ENCODE measurements at places on chromosomes 2 and 18.

GRCh38 chr2:120798567-120799247 is 63.0 kb downstream of the GLI2 start:
- no peak for DNase-seq

DNA sequence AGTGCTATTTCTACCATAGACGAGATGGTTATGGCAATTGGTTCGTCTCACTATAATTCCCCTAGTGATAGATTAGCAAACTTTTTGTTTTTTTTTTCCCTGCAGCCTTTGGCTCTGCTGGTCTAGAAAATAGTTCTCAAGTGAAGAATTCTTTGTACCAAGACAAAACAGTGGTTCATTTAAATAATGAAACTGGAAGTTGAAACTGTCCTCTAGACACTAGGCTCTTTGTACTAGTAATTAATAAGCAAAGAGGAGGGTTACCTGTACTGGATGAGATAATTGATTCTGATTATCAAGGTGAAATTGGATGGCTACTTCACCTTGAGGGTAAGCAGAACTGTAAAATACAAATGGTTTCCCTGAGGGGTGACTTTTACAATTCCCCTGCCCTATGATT is 156.9 kb upstream of the DCC start:
- no peak for DNase-seq

DNA sequence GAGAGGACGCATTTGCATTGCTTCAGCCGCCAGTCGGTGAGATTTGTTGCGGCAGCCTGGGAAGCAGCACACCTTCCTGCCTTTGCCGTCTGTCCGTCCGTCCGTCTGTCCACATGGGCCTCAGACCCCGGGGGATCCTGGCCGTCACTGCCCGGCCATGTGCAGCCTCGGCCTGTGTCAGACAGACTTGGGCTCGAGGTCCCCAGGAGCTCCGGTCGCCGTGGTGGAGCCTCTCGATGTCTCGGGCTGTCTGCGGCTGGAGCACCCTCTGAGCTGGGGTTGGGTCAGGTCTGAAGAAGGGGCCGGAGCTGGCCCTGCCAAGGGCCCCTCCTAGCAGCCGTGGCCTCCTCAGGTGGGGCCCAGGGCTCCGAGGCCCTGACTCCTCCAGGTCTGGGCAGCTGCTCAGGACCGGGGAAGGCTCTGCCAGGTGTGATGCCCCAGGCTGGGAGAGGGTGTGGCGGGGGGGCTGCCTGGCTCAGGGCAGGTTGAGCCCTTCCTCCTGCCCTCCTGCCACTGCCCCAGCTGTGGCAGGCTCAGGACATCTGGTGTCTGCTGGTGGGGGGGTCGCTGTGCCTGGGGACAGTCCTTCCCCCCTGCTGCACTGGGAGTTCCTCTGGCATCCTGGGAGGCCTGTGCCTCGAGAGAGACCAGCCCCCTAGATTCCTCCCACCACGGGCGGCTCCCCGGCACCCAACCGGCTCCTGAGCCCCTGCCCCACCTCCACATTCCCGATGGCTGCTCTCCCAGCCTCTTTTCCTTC is 11.8 kb downstream of the NEU4 start:
- DNase-seq: peak; percentile 5

DNA sequence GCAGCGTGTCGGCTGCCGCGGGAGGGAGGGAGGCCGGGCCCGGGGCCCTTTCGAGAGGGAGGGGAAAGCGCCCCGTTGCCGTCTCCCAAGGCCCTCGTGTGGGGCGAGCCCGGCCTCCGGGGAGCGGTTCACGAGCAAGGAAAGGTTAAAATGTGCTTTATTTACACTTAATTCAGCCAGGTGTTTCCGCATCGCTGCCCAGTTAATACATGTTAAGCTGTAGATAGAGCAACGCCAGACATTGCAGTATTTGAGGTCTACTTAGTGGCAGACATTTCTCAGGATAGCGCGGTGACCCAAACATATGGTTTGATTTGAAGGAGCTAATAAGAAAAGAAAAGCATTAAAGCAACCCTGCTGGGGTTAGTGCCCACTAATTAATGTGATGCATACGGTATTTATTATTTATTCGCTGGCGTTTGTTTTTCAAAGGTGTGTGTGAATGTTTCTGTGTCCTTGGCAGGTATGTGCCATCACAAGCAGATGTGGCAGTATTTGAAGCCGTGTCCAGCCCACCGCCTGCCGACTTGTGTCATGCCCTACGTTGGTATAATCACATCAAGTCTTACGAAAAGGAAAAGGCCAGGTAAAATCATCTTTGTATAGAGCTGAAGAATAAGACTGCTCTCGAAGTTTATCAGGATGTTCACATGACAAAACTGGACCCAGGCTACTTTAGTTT is 571 bp downstream of the EEF1B2 start:
- peak; percentile 86 for DNase-seq

DNA sequence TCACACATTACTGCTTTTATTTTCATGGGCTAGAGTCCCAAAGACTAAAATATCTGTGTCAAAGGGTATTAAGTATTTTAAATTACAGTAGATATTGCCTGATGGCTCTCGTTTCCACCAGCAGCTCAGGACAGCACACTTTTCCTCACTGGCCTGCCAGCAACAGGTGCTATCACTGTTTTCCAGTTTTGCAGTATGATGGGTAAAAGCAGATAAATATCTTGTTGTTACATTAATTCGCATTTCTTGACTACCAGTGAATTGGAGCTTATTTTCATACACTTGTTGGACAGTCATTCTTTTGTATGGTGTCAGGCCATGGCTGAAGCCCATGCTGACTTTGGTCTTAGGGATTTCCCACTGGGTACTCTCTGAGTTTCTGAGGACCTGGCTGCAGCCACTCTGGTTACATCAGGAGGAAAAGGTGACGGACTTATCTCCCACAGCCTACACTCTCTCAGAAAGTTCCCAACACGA is 4.8 kb downstream of the APOB start:
- no peak for DNase-seq

- no peak for DNase-seq
These were observed 34.0 kb upstream of the CYP26B1 start for GRCh38 chr2:72181616-72182015.

- DNase-seq: no peak
These were observed 6.7 kb downstream of the TNFRSF11A start for GRCh38 chr18:62331581-62332356.

DNA sequence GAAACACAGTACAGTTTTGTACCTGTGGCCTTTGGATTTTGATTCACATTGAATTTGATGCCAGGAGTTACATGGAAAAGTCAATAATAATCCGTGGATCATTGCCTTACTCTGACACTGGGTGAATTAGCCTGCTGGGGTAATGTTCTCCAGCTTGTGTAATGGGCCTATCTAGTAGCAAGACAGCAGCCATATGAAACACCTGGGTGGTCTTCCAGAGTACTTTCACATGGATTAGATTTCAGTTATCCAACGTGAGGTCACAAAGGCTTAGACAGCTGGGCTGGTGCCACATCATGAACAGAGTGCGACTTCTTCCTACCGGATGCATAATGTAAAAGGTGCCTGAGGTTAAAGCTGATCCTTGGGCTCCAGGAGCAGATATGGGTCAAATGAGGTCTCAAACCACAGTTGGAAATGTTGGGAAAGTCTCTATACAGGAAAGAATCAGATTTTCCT is 486.8 kb downstream of the PARD3B start:
- no peak for DNase-seq

DNA sequence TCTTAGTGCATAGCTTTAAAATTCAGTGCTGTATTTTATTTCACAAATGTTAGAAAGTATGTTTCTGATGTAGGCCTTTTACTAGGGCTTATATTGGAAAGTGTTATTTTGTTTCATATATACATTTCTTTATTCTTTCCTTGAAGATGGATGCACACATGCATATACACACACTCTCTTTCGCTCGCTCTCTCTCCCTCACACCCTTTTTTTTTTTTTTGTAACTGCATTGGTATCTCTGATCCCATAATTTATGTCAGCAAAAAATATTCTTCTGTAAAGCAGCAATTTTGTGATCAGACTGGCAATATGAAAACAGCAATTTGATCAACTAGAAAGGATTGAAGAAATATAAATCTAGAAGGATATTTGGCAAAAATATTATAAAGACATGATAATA is 2.0 kb downstream of the MBD5 start:
- no peak for DNase-seq

DNA sequence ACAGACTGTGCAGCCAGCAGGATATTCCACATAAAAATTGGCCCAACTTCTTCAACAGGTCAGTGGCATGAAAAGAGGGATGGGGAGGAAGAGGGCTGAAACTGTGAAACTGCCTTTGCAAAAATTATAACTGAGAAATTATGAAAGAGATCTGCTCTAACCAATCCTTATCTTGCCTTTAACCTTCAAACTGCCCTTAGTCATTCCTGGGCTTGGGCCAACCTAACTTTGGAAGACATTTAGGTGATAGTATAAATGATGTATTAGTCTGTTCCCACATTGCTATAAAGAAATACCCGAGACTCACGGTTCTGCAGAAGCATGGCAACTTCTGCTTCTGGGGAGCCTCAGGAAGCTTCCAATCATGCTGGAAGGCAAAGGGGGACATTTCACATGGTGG is 74.5 kb downstream of the RPL31 start:
- DNase-seq: no peak

Measured in GM03348 (cell line).